Activated naive CD8-positive, alpha-beta T cell treated with anti-CD3 and anti-CD28 coated beads, Interleukin-2, amount 50 U/mL, for 24 hours (primary cell): ENCODE measurements at places on chromosomes 11 and 22.
A peak's percentile ranks its signal among the peaks of the same experiment; 100 is the strongest.

DNA sequence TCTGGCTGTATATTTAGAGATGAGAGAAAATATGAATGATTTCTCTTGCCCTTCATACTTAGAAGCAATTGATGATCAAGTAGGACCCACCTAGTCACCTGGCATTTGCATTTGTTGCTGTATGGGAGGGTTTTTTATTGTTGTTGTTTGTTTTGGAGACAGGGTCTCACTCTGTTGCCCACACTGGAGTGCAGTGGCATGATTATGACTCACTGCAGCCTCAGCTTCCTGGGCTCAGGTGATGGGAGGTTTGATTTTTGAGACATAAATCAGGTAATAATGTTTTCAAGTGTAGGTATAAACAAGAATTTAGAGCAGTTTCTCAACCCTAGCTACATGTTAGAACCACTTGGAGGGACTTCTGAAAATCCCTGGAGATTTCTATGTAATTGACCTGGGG, 63.0 kb downstream of the TNRC6B start:
- DNase-seq: no peak

DNA sequence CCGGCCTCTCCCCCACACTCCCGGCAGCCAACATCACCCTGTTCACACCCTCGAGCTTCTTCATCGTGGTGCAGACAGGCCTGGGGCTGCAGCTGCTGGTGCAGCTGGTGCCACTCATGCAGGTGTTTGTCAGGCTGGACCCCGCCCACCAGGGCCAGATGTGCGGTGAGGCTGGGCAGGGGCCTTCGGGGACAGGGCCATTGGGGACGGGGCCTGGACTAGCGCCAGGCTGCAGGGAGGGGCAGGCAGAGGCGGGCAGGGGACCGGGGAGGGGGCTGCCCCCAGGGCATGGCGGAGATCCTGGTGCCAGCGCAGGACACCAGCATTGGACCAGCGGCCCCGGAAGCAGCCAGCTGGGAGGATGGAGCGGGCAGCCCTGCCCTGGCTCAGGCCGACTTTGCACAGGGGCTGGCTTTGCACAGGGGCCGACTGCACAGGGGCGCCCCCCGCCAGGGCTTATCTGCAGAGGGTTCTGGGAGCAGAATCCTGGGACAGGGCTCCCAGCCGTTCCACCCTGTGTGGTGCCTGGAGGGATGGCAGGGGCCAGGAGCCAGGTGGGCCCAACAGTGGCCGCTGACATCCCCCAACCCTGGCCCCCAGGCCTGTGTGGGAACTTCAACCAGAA, 8.6 kb downstream of the MUC5B start:
- DNase-seq: no peak

DNA sequence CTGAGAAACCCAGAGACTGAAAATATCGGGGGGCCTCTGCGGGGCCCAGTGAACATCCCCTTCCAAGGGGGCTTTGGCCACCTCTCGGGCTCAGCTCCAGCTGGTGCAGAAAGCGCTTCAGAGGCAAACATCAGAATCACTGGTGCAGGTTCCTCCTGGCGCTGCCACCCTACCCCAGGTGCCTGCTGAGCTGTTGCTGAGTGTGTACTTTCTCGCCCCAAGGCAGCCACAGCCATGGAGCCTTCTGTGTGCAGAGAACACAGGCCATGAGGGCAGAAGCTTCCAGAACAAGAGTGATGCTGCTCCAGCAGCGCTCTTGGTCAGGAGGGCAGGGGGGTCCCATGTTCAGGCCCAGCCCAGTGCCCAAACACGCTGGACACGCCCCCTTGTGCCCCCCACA, 6.3 kb downstream of the DRD4 start:
- DNase-seq: no peak

DNA sequence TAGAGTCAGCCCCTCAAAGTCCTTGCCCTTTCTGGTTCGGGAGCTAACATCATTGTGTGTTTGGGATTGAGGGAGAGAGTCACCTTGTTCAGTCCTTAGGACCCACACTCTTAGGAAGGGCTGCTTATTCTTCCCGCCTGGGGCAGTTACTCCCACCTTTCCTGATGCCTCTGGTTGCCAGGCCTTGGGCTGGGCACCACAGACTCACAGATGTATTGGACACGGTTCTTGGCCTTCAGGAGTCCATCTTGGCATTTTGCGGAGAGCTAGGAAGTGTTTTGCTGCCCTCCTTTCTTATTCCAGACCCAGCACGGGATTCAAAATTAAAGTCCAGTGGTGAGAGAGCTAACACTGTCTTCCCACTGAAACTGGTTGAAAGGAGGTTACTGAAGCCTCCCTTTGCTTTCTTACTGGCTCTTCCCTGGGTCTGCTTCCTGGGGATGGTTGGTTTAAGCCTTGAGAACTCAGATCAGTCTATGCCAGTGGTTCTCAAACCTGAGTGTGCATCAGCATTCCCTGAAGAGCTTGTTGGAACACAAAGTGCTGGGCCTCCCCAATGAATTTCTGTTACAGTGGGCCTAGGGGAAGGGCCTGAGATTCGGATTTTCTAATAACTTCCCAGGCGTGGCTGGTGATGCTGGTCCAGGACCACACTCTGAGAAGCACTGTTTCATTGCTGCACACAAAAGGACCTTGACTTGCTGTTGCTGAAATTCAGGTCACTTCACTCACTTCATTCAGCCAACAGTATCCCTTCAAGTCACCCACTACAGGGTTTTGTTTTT, 1.4 kb downstream of the OSBP2 start:
- DNase-seq: no peak

DNA sequence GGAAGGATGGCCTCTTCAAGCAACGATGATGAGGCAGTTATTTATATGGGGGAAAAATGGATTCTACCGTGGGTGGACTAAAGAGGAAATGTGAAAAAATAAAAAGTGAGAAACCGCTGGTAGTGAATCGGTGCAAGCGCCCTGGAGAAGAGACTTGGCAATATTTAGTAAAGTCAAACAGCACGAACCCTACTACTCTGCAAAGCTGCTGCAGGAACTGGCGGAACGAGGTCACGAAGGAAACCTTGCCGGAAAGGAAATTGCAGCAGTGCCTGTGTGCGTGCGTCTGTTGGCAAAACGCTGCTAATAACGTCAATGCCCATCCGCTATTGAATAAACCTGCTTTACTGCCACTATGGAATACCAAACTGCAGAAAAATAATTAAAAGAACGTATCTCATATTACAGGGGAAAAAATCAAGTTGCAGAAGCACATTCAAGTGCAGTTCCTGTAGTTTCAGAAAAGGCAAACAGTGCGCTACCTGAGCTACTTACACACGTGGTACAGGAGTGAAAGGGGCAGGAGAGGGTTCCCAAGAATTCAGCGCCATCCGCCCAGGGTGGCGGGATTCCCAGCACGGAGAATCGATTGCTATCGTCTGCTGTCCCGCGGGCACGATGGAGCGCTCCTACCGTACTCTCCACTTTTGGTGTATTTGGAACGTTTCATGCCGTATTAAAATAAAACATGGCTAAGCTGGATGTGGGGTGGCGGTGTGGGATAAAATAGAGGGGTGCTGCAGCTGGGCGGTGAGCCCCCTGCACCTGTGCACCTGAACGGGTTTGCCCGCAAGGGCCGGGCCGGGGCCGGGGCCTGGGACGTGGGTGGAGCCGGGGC, 585 bp upstream of the NADSYN1 start:
- DNase-seq: peak; percentile 56

DNA sequence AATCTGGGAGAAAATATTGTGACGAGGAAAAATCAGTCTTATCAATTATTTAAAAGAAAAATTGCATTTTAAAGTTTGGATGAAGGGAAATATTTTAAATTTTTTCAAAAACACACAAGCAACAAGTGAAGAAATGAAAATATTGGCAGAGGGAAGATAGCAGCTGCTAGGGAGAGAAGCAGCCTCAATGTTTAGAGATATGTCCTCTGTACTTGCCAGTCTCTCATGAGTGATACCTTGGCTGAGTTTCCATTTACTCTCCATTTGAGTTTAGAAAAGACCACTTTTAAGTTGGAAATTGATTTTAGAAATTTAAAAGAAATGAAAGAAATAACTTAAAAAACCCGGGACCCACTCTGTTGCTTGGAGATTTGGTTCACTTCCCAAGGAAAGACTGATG, 88.6 kb upstream of the DBX1 start:
- DNase-seq: no peak

DNA sequence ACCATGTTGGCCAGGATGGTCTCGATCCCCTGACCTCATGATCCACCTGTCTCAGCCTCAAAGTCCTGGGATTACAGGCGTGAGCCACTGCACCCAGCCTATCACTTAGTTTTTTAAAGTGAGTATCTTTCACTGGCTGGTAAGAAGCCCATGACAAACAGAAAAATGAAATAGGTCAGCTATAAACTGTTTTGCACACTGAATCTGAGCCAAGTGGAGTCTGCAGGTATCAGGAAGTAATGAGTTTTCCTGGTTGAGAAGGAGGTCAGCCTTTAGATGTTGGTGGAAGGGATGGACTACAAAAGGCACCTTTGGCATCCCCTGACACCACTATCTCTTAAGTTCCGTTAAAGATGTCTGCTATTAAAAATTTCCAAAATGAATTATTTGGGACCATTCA, 345.1 kb downstream of the AASDHPPT start:
- DNase-seq: no peak

- DNase-seq: no peak
Measured at GRCh38 chr11:31817621-31818424, 6.7 kb upstream of the PAX6 start.

DNA sequence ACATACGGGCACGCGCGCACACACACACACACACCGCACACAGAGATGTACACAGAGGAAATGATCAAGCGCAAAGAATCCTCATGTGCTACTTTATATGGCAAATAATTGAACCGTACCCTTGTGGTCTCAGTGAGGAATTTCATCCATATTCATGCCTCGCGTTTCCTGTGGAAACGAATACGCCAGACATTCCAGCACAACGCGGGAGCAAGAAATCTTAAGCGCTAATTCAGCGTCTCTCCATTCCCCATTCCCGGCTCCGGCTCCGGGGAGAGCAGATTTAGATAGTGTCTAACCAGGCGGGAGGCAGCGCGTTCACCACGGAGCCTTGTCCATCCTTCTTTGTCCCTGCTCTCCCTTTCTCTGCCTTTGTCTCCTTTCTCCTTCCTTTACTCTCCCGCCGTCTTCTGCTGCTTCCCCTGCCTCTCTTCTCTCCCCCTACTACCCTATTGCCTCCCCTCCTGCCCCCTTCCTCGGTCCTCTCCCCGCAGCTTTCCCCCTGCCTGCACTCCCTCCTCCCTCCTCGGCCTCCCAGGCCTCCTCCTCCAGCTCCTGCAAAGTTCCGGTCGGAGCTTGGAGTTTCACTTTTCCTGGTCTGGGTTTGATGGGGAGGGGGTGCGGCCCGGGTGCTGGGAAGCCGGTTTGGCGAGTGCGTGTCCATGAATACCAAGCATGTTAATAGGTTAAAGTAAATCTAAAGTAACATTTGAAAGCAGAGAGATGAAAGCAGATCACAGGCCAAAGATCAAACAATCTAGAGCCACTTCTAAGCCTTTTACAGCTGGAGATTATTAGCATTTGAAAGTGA, 579.3 kb downstream of the BUD13 start:
- DNase-seq: no peak

- no peak for DNase-seq
Measured at GRCh38 chr11:87265979-87266378, 228.2 kb downstream of the TMEM135 start.

DNA sequence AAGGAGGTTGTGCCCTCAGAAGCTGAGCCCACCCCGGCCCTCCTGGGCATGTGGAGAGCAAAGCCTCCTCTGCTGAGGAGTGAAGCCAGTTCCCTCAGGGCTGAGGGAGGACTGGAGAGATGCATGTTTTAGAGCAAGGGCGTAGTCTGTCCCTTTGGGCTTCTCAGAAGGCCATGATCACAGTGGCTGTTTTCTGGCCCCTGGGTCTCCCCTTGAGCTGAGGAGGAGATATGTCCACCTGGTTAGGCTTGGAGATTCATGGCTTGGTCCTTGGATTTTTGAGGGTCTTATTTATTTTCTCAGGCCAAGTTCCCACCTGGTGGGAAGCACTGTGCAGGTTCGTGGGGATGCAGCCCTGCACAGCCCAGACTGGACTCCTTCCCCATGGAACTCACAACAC, 46.5 kb upstream of the THY1 start:
- DNase-seq: no peak

- no peak for DNase-seq
Measured at GRCh38 chr11:12827929-12828812, 153.9 kb downstream of the TEAD1 start.

GRCh38 chr22:40050258-40050657, 55.5 kb downstream of the FAM83F start:
- no peak for DNase-seq

GRCh38 chr22:19955241-19956128, 13.9 kb upstream of the TXNRD2 start:
- no peak for DNase-seq

GRCh38 chr11:35398881-35399280, 20.5 kb downstream of the SLC1A2 start:
- no peak for DNase-seq

GRCh38 chr11:65872586-65873317, at the start of gene EFEMP2:
Gene EFEMP2, minus strand, starts transcription at chr11:65872800. Its CDS starts 446 bp downstream, at chr11:65872354.
- DNase-seq: no peak

DNA sequence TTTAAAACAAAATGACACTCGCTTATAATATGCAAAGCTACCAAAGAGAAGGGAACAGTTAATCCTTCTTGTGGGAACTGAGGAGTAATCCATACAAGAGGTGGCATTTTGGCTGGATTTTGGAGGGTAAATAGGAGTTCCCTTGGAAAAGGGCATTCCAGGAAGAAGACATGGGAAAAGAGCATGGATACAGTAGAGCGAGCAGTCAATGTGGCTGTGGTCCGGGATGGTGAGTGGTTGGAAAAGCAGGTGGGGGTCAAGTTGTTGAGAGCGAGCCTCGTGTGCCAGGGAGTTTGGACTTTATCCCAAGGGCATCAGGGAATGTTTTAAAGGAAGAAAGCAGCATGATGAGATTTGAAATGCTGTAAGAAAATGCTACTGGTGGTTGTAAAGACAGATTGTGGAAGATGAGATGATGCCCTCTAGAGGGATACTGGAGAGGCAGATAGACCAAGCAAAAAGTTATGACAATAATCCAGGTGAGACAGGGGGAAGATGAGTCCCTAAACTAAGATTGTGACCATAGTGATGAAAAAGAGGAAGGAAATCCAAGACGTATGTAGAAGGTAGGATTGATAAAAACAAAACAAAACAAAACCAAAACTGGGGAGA, 3.8 kb upstream of the MMP7 start:
- no peak for DNase-seq

DNA sequence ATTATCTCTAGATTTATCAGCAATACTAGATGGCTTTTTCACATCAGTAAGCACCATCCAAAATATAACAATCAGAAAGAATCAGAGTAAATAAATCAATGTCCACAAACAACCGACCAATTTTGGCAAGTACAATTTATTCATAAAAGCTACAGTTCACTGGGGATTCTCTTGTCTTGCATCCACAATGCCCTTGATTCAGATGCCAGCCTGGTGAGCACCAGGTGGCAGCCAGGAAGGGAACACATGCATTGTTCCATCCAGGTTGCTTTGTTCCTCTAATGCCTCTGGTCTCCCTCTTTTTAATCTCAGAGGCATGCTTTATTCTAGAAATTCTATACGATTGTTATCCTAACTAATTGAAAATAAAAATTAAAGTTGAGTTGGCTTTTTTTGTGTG, 242.1 kb upstream of the KIRREL3 start:
- no peak for DNase-seq
